ENCODE measurements at places on chromosomes 16 and 17.
A peak's percentile ranks its signal among the peaks of the same experiment; 100 is the strongest.

GRCh38 chr17:30336369-30337171, 2.7 kb upstream of the TMIGD1 start:
- DNase-seq: peak; percentile 58

- DNase-seq: no peak
Measured at GRCh38 chr17:77306048-77306789, 165.4 kb downstream of the SEC14L1 start.

- DNase-seq: no peak
Measured at GRCh38 chr17:5895276-5895675, 174.9 kb upstream of the WSCD1 start.

GRCh38 chr16:54944002-54944401, 13.3 kb downstream of the IRX5 start:
- DNase-seq: no peak

- DNase-seq: no peak
Measured at GRCh38 chr16:88863426-88863825, 3.0 kb downstream of the PABPN1L start.

DNA sequence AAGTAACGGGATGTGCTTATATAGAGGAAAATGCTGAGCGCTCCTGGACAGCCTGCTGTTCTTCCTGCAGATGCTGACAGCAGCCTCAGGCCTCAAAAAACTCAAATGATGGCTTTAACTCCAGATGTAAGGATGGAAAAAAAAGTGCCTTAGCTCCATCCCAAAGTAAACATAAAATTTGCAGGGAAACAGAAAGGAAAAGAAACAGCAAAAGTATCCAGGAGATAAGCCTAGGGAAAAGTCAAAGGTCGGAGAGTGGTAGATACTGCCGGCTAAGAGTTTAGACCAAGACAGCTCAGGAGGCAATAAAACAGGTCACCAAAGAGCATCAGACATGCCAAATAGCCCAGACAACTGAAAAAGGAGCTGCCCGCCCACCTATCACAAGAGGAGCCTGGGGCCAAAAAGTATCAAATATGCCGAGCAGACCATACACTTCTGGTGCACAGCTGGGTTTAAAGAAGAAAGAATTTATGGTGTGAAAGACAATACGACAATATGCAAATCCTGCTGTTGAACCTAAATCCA, 6.9 kb downstream of the KRT31 start:
- no peak for DNase-seq

DNA sequence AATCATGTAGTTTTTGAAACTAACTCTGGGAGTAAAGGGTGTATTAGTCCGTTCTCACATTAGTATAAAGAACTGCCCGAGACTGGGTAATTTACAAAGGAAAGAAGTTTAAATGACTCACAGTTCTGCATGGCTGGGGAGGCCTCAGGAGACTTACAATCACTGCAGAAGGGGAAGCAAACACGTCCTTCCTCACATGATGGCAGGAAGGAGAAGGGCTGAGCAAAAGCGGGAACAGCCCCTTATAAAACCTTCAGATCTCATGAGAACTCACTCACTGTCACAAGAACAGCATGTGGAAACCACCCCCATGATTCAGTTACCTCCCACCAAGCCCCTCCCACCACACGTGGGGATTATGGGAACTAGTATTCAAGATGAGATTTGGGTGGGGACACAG, 256.5 kb upstream of the TNRC6C start:
- DNase-seq: no peak

DNA sequence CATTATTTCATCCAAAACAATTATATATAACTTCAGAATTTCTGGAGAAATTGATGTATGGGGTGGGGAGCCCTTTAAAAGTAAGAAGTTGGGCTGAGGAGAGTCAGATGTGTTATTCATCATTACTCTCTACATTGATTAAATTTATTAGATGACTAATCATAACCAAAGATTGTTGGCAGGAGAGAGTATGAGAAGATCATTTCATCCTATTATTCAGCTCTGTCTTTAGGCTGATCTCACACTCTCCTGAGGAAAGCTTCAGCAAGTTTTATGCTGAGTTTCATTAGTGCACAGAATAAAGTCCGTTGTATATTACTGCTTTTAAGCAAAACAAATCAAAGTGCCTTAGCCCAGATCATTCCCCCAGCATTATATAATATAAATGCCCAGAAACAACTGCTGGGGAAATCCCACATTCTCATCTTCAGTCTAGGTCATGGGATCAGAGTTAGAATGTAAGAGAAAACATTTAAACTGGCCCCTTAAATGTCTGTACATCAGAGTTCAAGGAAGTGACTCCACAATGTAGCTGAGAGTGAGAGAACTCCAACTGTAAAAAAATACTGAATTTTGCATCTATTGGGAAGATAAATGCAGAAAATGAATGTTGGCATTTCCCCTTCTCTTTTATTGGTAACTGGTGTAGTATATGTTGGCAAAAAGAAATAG, 130.1 kb upstream of the HLF start:
- no peak for DNase-seq

- no peak for DNase-seq
Measured at GRCh38 chr16:75000481-75001081, 1.8 kb downstream of the ZNRF1 start.

- no peak for DNase-seq
Measured at GRCh38 chr17:74743755-74744154, 4.7 kb upstream of the NHERF1 start.

DNA sequence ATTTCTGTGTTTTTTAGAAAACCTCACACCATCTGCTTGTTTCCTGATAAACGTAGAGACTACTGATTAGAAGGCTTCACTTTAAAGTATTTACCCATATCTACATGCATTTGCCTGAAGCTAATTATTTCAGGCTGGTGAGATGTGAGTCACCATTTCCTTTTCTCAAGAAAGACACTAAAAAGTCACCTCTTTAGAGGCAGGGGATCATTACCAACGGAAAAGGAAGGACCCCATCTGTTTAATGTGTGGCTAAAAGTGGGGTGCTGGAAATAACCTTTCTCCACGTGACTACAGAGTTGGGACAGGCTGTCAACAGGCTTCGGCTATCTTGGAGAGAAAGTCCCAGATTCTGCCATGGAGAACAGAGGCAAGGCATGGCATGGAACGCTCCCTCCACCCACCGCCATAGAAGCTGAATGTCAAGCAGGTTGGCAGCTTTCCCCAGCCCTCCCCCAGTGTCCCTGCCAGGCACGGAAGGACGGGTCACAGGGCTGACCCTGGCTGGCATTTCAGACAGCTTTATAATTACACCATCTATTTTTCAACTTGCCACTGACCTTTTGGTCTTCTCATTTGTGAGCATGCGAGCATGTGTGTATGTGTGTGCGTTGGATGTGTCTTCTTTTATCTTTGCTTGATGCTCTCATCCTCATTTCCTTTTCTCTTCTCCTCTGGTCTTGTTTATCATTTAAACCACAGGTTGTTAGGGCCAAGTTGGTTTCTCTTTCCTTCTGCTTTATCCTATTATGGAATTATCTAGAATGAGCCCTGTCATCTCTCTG, 157.0 kb downstream of the CPPED1 start:
- no peak for DNase-seq

DNA sequence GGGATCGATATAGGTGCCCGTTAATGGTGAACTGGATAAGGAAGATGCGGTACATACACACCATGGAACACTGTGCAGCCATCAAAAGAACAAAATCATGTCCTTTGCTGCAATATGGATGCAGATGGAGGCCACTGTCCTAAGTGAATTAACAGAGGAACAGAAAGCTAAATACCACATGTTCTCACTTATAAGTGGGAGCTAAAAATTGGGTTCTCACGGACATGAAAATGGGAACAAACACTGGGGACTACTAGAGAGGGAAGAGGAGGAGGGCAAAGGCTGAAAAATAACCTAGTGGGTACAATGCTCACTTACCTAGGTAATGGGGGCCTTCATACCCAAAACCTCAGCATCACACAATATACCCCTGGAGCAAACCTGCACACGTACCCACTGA, 302.6 kb downstream of the XYLT1 start:
- no peak for DNase-seq

Measured in activated T-cell treated with anti-CD3 and anti-CD28 coated beads for 4 hours (primary cell).